ENCODE measurements at places on chromosomes 6 and 20. TPM values are rescaled to one million over a fixed set of nuclear protein-coding genes. Genes with fewer than 3 reads are reported as not detected.

GNAS-AS1 gene
- total RNA-seq = 0.42 TPM

PROKR2 gene
- total RNA-seq = not detected

SPATA25 gene
- 1.0 TPM for total RNA-seq

OR2H1 gene
- total RNA-seq = not detected

SYNGAP1 gene
- total RNA-seq = 5.0 TPM

CST7 gene
- not detected for total RNA-seq

ESF1 gene
- total RNA-seq = 16.4 TPM

SPDEF gene
- total RNA-seq = 0.33 TPM

PNLDC1 gene
- 0.14 TPM for total RNA-seq

BHLHE23 gene
- total RNA-seq = not detected

CLPSL1 gene
- total RNA-seq = not detected

ERGIC3 gene
- 81.9 TPM for total RNA-seq

CTCFL gene
- not detected for total RNA-seq

LY86 gene
- 0.71 TPM for total RNA-seq

RAD21L1 gene
- not detected for total RNA-seq

SPEF1 gene
- 0.33 TPM for total RNA-seq

SAMD3 gene
- not detected for total RNA-seq

GNMT gene
- 0.31 TPM for total RNA-seq

SAMD5 gene
- total RNA-seq = 0.53 TPM

All from heart right ventricle (tissue), 16 donors.